Thymus (tissue), 14 donors: ENCODE measurements at places on chromosomes 5 and 9. TPM values are rescaled to one million over a fixed set of nuclear protein-coding genes. Genes with fewer than 3 reads are reported as not detected.

DNA sequence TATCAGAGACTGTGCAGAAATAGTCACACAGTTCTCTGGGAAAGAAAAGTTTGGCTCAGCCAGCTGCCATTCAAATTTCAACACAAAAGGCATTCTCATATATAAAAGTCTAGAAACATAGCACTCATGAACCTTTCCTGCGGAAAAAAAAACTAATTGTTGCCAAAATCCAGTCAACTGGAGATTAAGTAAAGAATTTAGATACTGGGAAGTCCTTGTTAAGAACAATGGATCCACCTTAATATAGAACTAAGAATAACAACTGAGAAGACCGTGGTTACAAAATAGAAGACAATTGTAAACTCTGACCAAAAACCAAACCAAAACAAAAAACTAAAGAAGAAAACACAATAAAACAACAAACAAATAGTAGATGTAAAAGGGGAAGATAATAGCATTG, 238.8 kb upstream of the PCSK5 start:
- no peaks in the 10 kb centered on the region for H3K36me3 ChIP-seq
- H3K4me1 ChIP-seq, result no peaks in the 10 kb centered on the region
- no peak for DNase-seq
- H3K27ac ChIP-seq, result no peak overlapping the region
- H3K4me3 ChIP-seq, result no peak overlapping the region
- no peaks in the 10 kb centered on the region for H3K27me3 ChIP-seq

DNA sequence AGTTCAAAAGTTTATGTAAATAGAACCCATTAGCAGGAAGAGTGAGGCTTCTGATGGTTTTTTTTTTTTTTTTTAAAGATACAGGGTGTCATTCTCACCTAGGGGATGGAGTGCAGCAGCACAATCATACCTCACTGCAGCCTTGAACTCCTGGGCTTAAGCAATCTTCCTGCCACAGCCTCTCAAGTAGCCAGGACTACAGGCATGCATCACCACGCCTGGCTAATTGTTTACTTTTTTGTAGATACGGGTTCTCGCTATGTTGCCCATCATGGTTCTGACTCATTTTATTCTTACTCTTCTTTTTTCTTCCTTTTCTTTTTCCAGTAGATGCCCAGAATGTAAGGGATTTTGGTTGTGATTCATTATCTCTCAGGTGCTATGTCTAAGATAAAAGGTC, 201.1 kb downstream of the NNT start:
- no peak overlapping the region for H3K4me3 ChIP-seq
- H3K36me3 ChIP-seq, result no peaks in the 10 kb centered on the region
- no peak overlapping the region for H3K27ac ChIP-seq
- no peak for DNase-seq
- H3K27me3 ChIP-seq, result no peaks in the 10 kb centered on the region

GRCh38 chr5:137190441-137190840, 308.7 kb downstream of the SPOCK1 start:
- no peak overlapping the region for H3K27ac ChIP-seq
- no peaks in the 10 kb centered on the region for H3K36me3 ChIP-seq
- H3K4me1 ChIP-seq, result no peaks in the 10 kb centered on the region
- DNase-seq, result no peak
- no peaks in the 10 kb centered on the region for H3K27me3 ChIP-seq

DNA sequence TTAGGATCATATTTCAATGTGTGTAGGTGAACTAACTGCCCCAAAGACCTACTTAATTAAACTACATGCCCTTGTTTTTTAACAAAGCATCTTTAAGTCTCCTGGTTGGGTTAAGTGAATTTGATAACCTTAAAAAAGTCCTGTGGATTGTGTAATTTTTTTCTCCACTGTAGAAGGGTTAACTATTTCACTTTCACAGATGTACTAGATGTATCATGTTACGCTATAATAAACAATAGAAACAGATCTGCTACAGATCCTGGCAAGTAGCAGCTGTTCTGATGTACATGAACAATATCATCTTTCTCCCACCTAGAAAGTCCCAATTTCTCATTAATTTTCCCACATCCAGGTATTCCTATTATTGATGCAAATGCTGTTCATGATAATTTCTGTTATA, 18.9 kb downstream of the KIF24 start:
- H3K27ac ChIP-seq, result no peak overlapping the region
- H3K27me3 ChIP-seq, result no peaks in the 10 kb centered on the region
- no peaks in the 10 kb centered on the region for H3K36me3 ChIP-seq
- no peak overlapping the region for H3K4me3 ChIP-seq

GRCh38 chr5:37667846-37668245, 172.0 kb downstream of the GDNF start:
- DNase-seq, result no peak
- H3K4me3 ChIP-seq, result no peak overlapping the region
- no peak overlapping the region for H3K27ac ChIP-seq
- H3K27me3 ChIP-seq, result no peaks in the 10 kb centered on the region

DNA sequence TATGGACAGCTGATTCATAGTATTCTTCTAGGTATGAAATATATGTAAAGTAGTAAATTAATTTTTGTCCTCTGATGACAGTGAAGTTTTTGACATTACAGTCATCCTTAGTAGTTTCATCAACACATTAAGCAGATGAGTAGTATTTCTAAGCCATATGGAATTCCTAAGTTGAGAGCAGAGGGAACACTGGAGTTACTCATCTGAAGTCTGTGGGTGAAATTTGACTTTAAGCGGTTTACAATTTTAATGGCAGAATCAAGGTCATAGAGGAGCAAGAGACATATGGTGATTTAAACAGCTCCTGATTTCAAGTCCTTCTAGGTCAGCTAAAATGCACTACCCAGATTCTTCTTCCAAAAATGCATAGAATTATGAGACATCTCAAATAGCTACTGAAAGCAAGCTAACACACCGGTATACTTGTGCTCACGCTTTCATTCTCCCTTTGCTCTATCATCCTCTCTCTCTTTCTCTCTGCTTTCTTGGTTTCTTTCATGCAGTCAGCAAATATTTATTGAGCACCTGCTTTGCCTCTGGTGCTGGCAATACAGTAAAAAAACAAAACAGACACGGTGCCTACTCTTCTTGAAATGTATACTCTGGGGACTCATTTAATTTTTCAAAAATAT, 235.9 kb downstream of the FER start:
- no peaks in the 10 kb centered on the region for H3K27me3 ChIP-seq
- H3K4me1 ChIP-seq, result no peaks in the 10 kb centered on the region
- H3K4me3 ChIP-seq, result no peak overlapping the region
- H3K27ac ChIP-seq, result no peak overlapping the region
- no peaks in the 10 kb centered on the region for H3K36me3 ChIP-seq

- DNase-seq, result no peak
- H3K27me3 ChIP-seq, result no peaks in the 10 kb centered on the region
- H3K36me3 ChIP-seq, result no peaks in the 10 kb centered on the region
- H3K4me1 ChIP-seq, result no peaks in the 10 kb centered on the region
- H3K4me3 ChIP-seq, result no peak overlapping the region
Observed at GRCh38 chr9:109387206-109387605, 66.3 kb upstream of the EPB41L4B start.

PTCD2 gene
- total RNA-seq, result 7.7 TPM

PDE6A gene
- total RNA-seq, result under 0.01 TPM

DNA sequence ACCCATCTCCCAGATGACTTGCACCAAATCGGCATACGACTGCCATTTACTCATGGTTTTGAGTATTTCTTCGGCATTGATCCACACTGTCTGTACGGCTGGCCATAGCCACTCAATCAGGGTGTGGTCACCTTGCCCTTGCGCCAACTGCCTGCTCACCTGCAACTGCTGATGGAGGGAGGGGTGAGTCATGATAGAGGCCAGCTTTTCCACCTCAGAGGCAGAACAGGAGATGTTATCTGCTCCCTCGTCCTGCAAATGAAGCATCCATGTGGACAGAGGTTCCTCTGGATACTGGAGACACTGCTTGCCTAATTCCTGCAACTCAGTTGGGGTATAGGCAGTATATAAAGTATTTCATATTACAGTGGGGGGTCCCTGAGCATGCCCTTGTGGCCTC, 85.6 kb upstream of the ATP10B start:
- H3K4me1 ChIP-seq, result no peaks in the 10 kb centered on the region
- H3K4me3 ChIP-seq, result no peak overlapping the region

DNA sequence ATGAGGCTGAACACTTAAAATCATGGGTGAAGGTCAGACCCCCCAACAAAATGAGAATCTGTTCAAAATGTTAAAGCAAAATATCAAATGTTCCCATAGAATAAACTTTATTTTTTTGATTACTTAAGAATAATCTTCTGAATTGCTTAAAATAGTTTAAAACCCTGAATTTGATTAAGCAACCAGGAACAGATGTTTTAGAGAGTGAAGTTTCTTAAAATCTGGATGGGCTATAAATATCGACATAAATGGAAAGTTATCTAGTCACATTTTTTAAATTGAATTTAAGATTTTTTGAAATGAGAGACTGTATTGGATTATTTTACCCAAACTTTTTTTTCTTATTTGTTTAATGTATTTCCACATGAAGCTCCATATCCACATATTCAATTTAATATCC, 98.5 kb downstream of the ADAMTS12 start:
- no peak for DNase-seq
- H3K4me3 ChIP-seq, result no peak overlapping the region
- H3K27ac ChIP-seq, result no peak overlapping the region
- no peaks in the 10 kb centered on the region for H3K4me1 ChIP-seq

SLC6A7 gene
- total RNA-seq, result under 0.01 TPM

- no peaks in the 10 kb centered on the region for H3K36me3 ChIP-seq
- no peak for DNase-seq
- H3K4me3 ChIP-seq, result no peak overlapping the region
- no peaks in the 10 kb centered on the region for H3K27me3 ChIP-seq
Observed at GRCh38 chr5:17665836-17666235, 31.6 kb downstream of the TAF11L14 start.

PCDHGC3 gene
- total RNA-seq, result 5.5 TPM

GRCh38 chr5:134145041-134145757, 30.7 kb downstream of the TCF7 start:
- H3K4me1 ChIP-seq, result no peaks in the 10 kb centered on the region
- no peaks in the 10 kb centered on the region for H3K27me3 ChIP-seq
- H3K27ac ChIP-seq, result peak overlapping the region; percentile 71
- peaks cover 94% of the 10 kb centered on the region for H3K36me3 ChIP-seq
- DNase-seq, result peak; percentile 56

DNA sequence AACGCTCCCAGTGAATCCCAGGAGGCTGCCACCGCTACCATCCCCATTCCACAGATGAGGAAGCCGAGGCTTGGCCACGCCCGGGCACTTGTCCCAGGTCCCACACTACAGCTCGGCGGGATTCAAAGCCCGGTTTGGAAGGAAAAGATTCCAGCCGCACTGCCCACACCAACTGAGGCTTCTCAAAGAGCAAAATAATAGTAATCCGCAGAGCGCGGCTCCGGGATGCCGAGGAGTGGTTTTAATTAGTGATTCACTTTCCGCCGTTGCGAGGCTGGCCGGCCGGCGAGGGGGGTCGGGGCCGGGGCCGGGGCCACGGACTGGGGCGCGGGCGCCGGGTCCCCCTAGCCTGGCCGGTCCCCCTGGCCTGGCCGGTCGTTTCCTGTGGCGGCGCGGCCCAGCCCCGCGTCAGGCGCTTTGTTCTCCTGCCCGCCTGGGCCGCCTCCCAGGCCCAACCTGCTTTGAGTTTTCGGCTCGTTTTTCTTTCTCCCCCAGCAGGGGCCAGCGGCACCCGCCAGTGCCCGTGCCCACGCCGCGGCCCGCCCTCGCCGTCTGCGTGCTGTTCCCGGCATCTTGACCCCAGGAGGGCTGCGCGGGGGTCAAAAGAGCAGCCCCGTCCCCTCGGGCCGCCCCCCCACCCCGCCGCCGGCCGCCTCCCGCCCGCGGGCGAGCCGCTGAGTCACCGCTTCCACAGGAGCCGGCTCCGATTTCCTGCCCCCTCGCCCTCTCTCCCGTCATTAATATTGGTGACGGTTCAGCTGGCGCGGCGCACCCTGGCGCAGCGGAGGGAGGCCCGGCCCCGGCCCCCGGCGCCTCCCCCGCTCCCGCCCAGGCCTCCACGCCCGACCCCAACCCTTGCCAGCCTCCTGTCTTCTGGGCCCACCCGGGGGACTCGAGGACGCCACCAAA, 31.2 kb downstream of the FGF18 start:
- no peaks in the 10 kb centered on the region for H3K36me3 ChIP-seq
- no peak overlapping the region for H3K27ac ChIP-seq
- H3K27me3 ChIP-seq, result peaks cover 32% of the 10 kb centered on the region
- no peaks in the 10 kb centered on the region for H3K4me1 ChIP-seq
- no peak overlapping the region for H3K4me3 ChIP-seq

S100Z gene
- 1.5 TPM for total RNA-seq

DAPK1 gene
- total RNA-seq, result 35.5 TPM

CD72 gene
- total RNA-seq, result 6.8 TPM

DNA sequence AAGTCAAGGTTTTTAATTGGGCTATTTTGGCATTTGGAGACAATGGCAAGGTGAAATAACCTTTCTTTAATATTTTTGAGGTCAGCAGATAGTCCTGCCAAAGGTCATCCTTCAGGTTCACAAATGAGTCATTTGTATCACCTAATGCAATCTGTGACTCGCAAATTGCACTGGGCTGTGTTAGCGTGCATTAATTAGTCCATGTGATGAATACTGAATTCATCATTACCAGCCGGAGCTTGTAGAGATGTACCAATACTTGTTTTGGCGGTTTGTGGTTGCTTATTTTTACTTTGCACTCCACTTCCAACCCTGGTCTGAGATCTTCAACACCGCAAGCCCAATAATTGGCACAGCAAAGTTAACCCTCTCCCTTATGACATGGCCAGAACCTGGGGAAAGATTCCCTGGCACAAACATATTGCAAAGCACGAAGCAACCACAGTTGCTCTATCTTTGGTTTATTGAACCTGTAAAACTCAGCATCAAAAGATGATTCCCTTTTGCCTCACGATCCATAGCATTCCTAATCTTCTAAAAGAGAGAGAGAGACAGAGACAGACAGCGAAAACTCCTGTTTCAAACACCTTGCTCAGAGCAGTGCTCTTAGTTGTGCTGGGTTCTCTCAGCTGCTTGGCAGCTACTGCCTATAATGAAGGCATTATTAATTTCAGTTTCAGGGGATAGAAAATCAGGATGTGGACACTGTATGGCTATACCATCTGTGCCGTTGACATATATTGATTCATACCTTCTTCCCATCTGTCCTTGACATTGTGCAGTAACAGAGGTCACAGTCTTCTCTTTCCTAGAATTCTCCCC, 178.1 kb downstream of the EBF1 start:
- H3K36me3 ChIP-seq, result no peaks in the 10 kb centered on the region
- no peak for DNase-seq
- H3K27ac ChIP-seq, result no peak overlapping the region
- no peaks in the 10 kb centered on the region for H3K4me1 ChIP-seq
- H3K27me3 ChIP-seq, result no peaks in the 10 kb centered on the region

ATG10 gene
- total RNA-seq, result 12.7 TPM

DNA sequence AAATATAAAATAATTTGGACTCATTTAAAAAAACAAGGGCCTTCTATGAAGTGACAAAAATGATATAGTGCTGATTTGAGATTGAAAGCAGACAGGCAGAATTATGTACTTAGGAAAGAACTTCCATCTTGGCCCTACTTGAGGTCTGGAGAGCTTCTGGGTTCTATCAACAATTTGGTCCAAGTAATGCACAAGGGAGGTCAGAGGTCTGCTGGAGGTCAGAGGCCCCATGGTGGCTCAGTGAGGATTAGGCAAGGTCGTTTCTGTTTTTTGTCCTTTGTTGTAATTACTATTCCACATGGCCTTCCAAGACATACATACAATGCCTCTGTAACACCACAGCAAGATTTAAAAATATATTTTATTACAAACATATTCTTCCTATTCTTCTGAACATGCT, 37.2 kb downstream of the NUDT12 start:
- no peaks in the 10 kb centered on the region for H3K4me1 ChIP-seq
- H3K27ac ChIP-seq, result no peak overlapping the region
- no peak overlapping the region for H3K4me3 ChIP-seq
- H3K36me3 ChIP-seq, result no peaks in the 10 kb centered on the region

CAMK4 gene
- total RNA-seq, result 107 TPM

GRCh38 chr5:59164041-59164830, 581.4 kb downstream of the RAB3C start:
- H3K4me3 ChIP-seq, result no peak overlapping the region
- DNase-seq, result no peak
- H3K27ac ChIP-seq, result no peak overlapping the region
- no peaks in the 10 kb centered on the region for H3K27me3 ChIP-seq
